ENCODE measurements at places on chromosomes 4 and X.

GRCh38 chrX:44871931-44872820, 812 bp upstream of the KDM6A start:
- peak; percentile 45 for DNase-seq

- no peak for DNase-seq
These were observed 8.4 kb downstream of the TEC start for GRCh38 chr4:48261281-48261680.

GRCh38 chrX:102832661-102833060, 104.4 kb upstream of the RAB40AL start:
- DNase-seq: no peak

- DNase-seq: no peak
These were observed 459.7 kb upstream of the TRAM1L1 start for GRCh38 chr4:117545039-117545438.

GRCh38 chr4:88527787-88528186, 4.2 kb upstream of the PYURF start:
- DNase-seq: no peak

GRCh38 chrX:28205126-28205525, 223.9 kb upstream of the DCAF8L1 start:
- no peak for DNase-seq

GRCh38 chr4:75514949-75515612, 808 bp downstream of the THAP6 start:
- no peak for DNase-seq

DNA sequence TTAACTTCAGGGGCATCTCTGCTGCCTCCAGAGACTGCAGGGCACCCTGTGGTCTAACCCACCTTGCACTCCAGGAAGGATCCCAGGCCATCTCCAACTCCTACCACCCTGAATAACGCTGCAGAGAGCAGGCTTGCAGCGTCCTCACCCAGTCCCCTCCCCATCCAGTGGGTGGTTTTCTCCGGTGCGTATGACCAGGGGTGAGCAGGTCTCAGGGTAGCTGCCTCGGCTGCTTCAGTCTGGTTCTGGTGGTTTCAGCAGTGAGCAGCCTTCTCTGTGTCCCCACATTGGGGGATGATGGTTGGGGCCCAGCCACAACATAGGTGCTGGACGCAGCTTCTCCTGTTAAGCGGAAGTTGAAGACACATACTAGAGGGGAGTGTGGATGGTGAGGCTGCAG, 38.6 kb upstream of the SORCS2 start:
- no peak for DNase-seq

- peak; percentile 85 for DNase-seq
These were observed 5.1 kb upstream of the MYOZ2 start for GRCh38 chr4:119130365-119131065.

GRCh38 chr4:87553182-87553581, 24.0 kb upstream of the SPARCL1 start:
- DNase-seq: no peak

DNA sequence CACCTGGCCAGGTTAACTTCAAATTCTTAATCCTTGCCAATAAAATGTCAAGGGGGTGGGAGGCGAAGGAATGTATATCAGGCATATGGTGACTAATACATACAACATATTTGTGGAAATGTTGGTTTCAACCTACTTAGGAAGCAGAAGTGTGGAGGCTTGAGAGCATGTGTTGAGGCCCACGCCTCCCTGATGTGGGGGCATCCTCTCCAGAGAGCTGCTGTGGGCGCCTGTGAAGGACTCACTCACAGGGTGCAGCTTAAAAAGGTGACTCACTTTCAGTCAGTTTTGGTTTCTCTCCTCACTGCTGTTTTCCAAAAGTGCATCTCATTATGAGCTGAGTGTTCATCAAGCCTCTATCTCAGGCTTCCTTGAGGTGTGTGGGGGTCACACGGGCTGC, 27.5 kb downstream of the LNX1 start:
- DNase-seq: no peak

DNA sequence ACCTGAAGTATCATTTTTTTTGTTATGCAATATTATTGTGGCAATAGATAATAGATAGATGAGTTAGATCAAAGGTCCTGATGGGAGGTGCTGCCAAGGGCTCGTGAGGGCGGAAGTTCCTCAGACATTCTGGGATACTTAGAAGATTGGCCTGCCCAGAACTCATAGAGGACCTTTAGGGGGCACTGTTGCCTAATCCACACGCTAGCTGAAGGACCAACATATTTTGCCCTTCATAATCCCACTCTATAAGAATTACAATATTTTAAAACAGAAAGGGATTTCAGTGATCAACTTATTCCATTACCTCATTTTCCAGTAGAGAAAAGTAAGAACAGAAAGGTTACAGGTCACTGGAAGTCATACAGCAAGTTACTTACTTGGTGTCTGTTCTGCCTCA, 22.9 kb upstream of the COX7B2 start:
- peak; percentile 35 for DNase-seq

DNA sequence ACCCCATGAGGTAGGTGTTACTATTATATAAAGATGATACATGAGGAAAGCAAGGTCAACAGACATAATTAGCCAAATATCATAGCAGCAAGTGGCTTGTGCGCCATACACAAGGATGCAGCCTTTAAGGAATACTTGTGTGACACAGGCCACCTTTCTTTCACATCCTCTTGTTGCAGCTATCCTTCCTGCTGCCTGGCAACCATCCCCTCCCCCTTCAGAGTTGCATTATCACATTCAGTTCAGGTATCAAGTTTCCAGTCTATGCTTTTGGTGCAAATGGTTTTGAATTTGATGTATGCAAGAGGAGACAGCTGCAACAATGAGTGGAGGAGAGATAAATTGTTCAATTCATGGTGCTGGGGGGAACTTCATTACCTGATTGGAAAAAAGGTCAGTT, 6.4 kb downstream of the ZCCHC18 start:
- DNase-seq: no peak

DNA sequence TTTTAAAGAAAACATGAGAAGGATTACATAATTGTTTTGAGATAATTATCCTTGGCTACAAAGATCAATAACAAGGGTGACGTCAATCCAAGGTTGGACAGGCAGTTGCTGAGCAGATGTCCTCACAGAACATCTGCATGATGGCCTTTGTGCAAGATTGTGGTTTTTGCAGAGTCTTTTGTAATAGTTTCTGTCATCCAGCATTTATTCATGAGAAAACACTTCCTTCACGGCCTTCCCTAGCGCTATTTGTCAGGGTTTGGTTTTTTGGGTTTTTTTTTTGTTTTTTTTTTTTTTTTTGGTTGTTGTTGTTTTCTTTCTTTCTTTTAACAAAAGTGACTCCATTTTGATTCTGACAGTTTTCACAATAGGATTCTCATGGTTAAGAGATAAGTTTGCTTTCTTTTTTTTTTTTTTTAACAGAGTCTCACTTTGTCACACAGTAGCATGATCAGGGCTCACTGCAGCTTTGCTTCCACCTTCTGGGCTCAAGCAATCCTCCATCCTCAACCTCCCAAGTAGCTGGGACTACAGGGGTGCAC, 31.5 kb upstream of the ELF2 start:
- no peak for DNase-seq

- no peak for DNase-seq
These were observed 40.0 kb downstream of the FGFRL1 start for GRCh38 chr4:1051472-1051871.

DNA sequence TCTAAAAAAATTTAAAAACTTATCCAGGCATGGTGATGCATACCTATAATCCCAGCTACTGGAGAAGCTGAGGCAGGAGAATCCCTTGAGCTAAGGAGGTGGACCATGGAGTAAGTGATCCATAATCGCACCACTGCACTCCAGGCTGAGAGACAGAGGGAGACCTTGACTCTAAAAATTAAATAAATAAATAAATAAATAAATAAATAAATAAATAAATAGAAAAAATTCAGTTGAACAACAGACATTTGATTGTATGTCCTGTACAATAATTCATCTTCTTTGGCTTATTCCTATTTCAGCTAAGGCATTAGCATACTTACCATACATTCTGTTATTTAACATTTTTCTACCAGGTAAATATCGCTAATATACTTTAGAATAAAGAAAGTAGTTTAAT, 726.1 kb upstream of the GALNTL6 start:
- DNase-seq: no peak

DNA sequence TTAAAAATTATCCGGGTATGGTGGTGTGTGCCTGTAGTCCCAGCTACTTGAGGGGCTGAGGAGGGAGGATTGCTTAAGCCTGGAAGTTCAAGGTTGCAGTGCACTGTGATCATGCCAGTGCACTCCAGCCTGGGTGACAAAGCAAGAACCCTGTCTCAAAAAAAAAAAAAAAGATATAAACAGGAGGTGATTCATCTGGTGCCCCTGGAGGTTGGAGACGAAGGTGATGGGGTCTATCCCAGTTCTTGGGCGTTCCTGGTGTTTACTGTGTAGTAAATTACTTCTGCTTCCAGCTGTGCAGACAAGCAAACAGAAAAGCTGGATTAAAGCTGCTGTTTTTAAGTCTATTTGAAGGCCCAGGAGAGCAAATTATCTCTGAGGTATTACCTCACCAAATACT, 19.9 kb downstream of the GPKOW start:
- no peak for DNase-seq

Data from endothelial cell of umbilical vein (primary cell).